ENCODE measurements at places on chromosomes 1 and 21.

GRCh38 chr1:17134034-17134433 is 14.8 kb upstream of the PADI2 start:
- no peak for DNase-seq

GRCh38 chr1:226457307-226457712 is 49.4 kb upstream of the PARP1 start:
- peak; percentile 4 for DNase-seq

DNA sequence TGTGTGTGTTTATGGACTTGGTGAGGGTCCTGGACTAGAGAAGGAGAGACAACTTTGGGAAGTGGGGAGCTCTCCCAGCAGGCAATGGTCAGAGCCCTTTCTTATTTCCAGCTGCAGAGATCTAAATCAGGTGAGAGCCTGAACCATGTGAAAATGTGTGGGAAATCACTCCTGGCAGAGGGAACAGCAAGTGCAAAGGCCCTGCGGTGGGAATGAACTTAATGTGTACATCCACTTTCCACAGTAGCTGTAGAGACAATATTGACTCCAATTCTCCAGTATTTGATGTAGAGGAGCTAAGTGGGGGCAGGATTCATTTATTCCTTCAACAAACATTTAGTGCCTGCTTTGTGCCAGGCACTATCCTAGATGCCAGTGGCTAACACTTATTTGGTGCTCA is 14.7 kb upstream of the POU3F1 start:
- no peak for DNase-seq

GRCh38 chr1:223825767-223826748 is 19.7 kb downstream of the TP53BP2 start:
- DNase-seq: no peak

- DNase-seq: no peak
These were observed 207.1 kb downstream of the ROR1 start for GRCh38 chr1:63980740-63981407.

GRCh38 chr1:13808729-13809131 is 108.7 kb downstream of the PRDM2 start:
- no peak for DNase-seq

DNA sequence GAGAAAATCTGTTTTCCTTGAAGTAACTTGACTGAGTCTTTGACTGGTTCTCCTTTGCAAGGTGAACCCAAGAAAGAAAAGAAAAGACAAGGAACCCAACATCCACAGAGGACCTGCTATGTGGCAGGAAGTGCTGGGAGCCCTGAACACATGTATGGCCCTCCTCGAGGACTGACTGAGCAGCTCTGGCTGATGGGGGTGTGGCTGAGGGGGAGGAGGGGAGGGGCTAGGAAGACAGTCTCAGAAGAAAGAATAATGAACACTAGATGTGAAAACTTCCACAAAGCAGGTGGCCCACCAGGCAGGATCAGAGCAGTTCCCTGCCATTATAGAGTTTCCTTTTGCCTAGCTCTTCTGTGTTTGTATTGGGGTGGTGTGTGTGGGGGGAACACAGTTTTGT is 26.1 kb downstream of the NENF start:
- no peak for DNase-seq

- DNase-seq: no peak
These were observed 3.0 kb downstream of the GPR61 start for GRCh38 chr1:109542657-109543056.

GRCh38 chr1:24803220-24803619 is 58.0 kb downstream of the CLIC4 start:
- no peak for DNase-seq

DNA sequence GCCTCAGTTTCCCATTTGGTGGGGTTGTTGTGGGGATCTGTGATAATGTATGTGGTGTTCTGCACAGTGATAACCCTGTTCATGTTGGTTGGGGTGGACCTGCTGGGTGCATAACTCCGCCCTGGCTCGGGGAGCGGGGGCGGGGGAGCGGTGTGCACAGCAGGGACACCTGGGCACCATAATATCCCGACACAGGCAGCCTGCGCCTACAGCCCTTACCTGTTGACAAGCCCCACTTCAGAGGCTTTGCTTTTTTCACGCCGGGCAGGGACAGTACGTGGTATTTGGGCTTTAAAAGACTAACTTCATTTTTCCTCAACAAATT is 48.0 kb upstream of the ACOT11 start:
- no peak for DNase-seq

DNA sequence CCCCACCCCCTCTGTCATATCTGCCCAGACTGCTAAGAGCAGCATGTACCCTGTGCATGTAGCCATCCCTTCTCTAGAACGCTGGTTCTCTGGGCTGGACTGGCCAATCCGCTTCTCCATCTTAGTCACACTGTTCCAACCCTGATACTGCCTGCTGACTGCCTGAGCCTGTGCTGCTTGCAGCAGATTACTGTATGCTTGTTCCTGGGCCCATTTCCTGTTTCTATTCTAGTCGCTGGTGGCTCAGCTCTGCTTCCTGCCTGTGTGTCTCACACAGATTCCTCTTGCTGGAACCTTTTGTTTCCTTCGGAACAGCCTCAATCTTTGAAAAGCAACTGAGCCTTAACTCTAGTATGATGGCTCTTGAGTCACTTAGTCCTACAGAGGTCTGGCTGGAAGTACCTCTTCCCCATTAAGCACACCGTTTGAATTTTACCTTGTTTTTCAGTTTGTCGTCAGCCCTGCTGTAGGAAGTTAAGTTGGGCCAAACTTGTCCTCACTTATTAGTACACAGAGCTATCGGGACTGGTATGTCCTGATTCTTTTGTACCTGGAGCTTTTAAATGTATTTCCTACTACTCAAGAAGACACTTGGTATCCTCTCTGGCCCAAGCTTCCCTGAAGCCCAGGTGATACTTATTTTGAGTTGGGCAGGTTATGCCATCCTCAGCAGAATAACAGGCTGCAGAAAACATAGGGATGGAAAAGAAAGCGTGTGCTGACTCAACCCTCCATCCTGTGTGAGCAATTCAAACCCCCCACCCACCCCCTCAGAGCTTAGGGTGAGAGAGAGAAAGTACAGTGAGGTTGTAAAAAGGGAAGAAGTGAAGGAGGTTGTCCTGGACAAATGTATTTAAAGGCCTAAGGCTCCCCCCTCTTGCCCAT is 43.4 kb upstream of the PIGV start:
- peak; percentile 71 for DNase-seq

DNA sequence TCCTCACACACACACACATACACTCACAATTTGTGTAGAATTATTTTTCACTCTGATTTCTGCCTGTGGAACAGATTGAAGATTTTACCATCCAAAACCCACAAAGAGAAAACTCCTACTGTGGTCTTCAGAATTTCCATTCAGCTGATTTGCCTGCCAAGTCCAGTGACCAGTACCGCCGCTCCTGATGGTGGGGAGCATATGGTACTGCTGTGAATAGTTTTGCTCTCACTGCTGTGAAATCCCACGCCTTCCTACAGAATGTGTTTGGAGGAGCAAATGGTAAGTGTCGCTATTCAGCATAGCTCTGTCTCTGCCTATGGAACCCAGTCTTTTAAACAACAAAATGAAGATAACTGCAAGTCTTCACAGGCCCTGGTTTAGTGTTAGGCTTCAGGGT is 629.5 kb downstream of the LMO4 start:
- DNase-seq: no peak

DNA sequence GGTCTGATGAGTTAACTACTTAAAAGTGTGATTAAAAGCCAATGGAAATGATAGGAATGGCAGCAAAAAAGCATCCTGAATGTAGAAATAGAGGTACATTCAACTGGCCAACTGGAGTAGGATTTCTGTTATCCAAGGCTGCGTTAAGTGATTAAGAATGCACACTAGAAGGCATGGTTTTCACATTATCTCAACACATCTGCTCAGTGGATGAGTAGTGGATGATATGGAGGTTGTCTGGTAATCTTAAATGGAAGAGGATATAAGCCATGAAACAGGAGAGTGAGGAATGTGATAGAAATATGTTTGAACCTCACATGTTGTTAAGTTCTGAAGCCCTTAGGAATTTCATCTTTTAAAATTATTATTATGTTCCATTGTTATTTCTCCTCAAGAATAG is 839.9 kb downstream of the USP25 start:
- DNase-seq: no peak

GRCh38 chr1:228417483-228418203 is 982 bp upstream of the TRIM17 start:
- no peak for DNase-seq

DNA sequence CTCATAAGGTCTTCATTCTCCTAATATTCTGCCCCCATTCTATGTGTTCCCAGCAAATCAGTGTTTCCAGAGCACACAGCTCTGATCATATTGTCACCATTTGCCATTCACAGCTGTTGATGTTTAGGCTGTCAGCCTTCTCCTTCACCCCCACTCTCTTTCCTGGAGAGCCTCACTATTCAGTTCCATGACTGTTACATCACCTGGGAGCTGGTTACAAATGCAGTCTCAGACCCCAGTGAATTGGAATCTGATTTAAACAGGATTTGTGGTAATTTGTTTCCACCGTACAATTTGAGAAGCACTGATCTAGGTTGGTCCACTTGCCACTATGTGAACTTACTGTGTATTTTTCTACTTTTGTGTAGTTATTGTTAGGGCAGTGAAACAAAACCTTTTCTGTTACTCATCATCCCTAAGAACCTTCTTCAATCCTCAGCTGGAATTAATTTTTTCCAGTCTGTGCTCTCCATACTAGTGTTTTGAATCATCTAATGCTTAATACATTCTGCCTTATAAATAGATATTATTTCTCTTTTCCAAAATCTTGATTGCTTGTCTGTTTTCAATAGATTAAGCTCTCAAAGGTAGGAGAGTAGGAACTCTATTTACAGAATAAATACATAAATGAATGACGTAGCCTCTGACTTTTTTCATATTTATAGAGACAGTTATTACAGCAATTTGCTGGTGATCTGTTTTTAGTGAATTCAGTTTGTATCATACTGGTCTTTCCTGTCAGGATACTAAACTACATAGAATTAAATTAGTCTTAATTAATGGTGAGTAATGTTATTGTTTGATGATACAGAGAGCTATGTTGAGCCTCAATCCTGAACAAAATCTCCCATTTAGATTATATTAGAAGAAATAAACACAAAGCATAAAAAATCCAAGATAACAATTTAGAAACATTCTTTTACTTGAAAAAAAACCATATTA is 8.1 kb downstream of the SNX7 start:
- DNase-seq: no peak

GRCh38 chr21:40294345-40294744 is 427.1 kb downstream of the PCP4 start:
- no peak for DNase-seq

DNA sequence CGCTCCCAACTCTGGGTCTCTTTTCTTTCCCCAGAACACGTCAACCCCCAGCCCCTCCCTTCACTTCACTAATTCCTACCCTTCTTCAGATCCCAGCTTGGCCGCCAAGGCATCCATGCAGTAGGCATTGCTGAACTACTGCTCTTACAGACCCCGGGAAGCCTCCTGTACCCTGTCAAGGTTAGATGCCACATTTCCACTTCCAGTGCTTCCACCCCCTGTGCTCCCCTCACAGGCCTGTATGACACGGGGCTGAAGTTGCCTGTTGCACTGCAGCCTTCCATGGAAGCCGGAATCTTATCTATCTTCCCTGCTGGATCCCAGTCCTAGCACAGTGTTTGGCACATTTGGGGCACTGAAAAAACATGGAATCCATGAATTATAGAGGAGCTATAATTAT is 99.0 kb upstream of the SOD1 start:
- no peak for DNase-seq

DNA sequence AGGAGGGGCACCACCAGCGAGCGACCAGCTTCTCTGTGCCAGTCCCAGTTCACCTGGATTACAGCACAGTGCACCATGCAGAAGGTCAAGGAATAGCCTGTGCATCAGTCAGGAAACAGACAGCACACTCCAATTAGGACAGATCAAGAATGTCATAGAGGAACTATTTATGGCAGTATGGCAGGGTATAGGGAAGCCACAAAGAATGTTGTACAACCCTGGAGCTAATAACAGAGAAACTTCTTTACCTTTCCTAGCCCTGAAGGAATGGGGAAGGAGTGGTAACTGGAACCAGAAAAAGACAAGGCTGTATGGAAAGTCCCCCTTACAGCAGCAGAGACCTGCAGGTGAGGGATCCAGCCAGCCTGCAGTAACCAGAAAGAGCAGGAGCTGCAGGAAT is 87.8 kb upstream of the USP24 start:
- no peak for DNase-seq
